ENCODE measurements at places on chromosomes 4 and X.

- no peak for DNase-seq
Measured at GRCh38 chr4:98411731-98412130, 150.5 kb downstream of the RAP1GDS1 start.

DNA sequence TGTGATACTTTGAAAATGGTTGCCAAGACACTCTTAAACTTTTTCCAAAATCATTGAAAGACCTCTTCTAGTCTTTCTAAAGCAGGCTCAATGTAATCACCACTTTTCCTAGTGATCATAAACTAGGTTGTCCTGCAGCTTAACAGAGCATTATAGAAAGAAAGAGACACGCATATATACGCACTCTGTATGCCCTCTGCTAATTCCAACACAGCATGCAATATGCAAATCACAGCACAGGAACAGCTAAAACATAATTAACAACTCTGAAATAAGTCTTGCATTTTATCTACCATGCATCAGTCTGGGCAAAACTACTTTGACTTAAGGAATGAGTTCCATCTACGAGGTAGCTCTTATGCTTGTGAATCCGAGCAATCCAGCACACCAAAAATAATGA is 94.6 kb downstream of the COL25A1 start:
- no peak for DNase-seq

- no peak for DNase-seq
Measured at GRCh38 chr4:166165829-166166420, 292.9 kb downstream of the TLL1 start.

DNA sequence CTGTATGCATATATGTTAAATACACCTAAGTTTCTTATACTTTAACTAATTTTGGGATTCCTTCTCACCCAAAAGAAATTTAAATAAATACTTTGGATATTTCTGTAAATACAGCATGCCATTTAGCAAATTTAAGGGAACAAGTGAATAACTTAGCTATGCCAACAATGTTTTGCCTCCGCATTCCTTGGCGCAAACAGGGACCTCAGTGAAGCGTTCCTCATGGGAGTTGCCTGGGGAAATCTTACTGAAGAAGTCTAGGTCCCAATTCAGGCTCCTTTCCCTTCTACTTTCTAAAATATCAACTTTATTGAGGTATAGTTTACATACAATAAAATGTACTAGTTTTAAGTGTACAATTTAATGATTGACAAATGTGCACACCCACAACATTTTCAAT is 25.0 kb downstream of the COL4A5 start:
- no peak for DNase-seq

- DNase-seq: no peak
Measured at GRCh38 chr4:140888054-140888453, 131.9 kb upstream of the TBC1D9 start.

- no peak for DNase-seq
Measured at GRCh38 chrX:17654116-17654515, 83.2 kb upstream of the SCML1 start.

DNA sequence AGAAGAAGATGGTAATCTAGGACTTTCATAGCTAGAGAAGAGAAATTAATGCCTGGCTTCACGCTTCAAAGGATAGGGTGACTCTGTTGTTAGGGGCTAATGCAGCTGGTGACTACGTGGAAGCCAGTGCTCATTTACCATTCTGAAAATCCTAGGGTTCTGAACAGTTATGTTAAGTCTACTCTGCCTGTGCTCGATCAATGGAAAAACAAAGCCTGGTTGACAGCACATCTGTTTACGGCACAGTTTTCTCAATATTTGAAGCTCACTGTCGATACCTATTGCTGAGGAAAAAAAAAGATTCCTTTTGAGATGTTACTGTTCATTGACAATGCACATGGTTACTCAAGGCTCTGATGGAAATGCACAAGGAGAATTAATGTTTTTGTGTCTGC is 182.6 kb upstream of the NUDT6 start:
- DNase-seq: no peak

DNA sequence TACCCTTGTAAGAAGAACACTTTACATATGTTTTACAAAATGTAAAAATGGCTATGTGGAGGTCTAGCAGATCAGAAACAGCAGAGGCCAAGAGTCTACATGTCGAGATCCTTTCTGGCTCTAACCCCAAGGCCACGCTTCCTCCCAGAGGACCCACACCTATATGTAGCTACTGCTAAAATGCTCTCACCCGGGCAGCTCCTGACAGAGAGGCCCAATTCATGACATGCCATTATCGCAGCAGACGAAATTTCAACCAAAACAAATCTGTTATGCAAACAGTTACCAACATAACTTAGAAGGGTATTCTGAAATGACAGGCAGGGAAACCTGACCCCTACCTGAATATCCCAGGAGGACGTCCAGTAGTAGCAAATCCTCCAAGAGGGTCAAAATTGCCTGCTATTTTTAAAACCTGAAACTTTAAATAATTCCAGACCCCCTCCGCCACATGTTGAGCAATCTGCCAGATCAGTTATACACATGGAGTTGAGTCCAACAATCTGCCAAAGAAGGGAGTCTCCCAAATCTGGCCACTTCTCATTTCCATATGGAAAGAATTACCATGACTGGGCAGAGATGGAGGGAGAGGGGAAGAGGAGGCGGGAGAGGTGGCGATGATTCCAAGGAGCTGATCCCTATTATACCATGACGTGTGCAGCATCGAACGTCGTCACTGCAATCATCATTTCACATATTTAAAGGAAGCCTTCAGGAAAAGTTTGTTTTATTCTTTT is 192.9 kb upstream of the TBL1X start:
- DNase-seq: no peak

GRCh38 chrX:136215559-136215958 is 35.6 kb downstream of the MAP7D3 start:
- DNase-seq: no peak

- DNase-seq: no peak
Measured at GRCh38 chr4:30912098-30912714, 192.0 kb downstream of the PCDH7 start.

- DNase-seq: no peak
Measured at GRCh38 chr4:8393593-8394038, 46.9 kb downstream of the ACOX3 start.
